Activated CD4-positive, alpha-beta T cell treated with anti-CD3 and anti-CD28 coated beads, Interleukin-2, amount 10 ng/mL, durations not matched to agents 7 days and 5 days (primary cell): ENCODE measurements at places on chromosomes 1 and 21.

GRCh38 chr1:73800376-73800775 lies 397.6 kb downstream of the LRRIQ3 start:
- no peak for DNase-seq

DNA sequence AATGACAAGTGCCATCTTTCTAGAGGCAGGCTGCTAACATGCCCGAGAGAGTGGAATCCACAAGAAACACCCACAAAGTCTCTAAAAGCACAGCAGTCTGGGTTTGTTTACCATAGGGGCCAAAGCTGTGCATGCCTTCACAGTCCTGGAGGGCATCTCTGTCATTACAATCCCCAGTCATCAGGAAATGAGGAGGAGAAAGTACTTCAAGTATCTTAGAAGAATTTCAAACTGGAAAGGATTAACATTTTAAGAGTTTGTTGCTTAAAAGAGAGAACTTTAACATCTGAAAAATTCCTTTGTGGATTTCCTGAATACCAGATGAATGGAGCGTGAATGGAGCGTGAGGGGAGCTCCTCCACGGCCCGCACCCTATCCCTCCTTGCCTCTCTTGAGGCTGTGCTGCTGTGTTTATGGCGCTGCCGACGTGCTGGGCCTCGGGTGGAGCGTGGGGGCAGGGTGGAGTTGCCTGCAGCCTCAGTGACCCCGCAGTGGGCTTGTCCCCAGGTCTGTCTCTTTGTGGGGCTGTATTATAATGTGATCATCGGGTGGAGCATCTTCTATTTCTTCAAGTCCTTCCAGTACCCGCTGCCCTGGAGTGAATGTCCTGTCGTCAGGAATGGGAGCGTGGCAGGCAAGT lies 23.3 kb downstream of the SLC6A17 start:
- no peak for DNase-seq

GRCh38 chr1:220300442-220301121 lies 28.3 kb upstream of the RAB3GAP2 start:
- no peak for DNase-seq

- no peak for DNase-seq
Measured at GRCh38 chr1:166089804-166090203, 77.0 kb downstream of the FAM78B start.

GRCh38 chr1:39645411-39646043 lies 6.1 kb upstream of the HEYL start:
- no peak for DNase-seq

DNA sequence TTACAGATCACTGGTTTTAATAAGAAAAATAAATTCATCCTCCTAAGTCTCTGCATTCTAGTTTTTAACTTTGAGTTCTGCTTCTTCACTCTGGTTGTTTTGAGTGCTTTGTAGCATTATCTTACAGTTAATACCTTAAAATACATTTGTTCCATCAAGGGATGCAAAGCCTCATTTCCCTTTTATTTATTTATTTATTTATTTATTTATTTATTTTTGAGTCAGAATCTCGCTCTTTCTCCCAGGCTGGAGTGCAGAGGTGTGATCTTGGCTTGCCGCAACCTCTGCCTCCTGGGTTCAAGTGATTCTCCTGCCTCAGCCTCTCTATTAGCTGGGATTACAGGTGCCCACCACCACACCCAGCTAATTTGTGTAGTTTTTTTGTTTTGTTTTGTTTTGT lies 147.8 kb downstream of the ZNF326 start:
- no peak for DNase-seq

DNA sequence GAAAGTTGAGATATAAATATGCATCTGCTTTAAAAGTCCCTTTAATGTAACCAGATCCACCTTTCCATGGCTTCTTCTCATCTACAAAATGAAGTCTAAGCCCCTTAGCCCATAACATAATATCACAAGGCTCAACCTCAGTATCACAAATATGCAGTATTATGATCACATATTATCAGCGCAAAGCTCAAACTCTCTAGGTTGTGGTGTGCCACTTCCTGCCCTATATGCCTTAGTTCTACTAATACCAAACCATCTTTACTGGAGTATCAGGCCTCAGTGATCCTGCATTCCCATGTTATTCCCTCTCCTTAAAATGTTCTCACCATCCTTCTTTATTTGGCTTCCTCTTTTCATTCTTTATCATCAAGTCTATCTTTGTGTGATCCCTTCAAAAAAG lies 301.8 kb downstream of the NEGR1 start:
- DNase-seq: no peak

DNA sequence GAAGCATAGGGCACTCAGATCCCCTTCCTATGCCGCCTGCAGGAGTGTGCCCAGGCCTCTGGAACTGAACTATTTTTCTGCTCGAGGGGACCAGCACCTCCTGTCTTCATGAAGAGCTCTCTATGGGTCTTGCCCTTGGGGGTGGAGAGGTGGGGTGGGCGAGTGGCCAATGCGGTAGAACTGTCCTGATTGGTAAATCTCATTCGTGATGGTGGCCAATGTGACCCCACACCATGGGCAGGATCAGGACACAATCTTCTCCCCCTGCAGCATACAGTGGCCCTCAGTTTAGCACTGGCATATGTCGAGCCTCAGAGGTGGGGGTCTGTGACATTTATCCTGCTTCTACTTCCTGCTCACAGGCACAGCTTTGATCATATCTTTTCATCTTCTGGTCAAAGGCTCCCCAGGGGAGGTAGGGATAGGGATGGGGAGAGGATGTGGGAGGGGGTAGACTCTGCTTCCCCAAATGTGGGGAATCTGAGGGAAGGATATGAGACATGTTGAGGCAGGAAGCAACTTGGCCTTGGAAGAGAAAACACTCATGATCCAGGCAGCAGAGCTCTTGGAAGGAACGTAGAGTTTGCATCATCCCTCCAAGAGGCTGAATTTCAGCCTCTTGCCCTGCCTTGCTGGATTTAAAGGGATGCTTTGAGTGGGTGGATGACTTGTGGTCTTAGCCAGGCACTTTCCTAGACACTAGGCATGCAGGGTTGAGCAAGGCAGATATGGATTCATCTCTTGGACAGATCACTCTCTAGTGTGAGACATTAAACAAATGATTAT lies 81.8 kb downstream of the LAMC2 start:
- DNase-seq: no peak

- peak; percentile 70 for DNase-seq
Measured at GRCh38 chr1:67149179-67149770, 14.5 kb upstream of the C1orf141 start.

- peak; percentile 79 for DNase-seq
Measured at GRCh38 chr1:113930499-113931161, 1.5 kb downstream of the HIPK1 start.

DNA sequence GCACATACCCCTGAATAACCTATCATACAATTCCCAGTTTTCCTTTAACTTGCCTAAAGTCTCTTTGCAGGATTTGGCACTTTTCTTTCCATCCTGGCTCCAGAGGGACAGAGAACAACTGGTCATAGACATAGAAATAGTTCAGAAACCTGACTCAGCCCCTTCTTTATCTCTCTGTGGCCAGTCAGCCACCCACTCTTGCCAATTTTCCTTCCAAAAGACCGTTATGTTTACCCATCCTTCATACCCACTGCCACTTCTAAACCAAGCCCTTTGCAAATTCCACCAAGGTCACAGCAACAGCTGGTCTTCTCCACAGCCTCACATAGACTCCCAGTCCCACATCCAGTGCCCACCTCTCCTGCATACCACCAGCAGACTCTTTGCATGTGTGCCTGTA lies 127.2 kb upstream of the FGGY start:
- DNase-seq: no peak

GRCh38 chr21:29378832-29379231 lies 80.1 kb downstream of the BACH1 start:
- no peak for DNase-seq

DNA sequence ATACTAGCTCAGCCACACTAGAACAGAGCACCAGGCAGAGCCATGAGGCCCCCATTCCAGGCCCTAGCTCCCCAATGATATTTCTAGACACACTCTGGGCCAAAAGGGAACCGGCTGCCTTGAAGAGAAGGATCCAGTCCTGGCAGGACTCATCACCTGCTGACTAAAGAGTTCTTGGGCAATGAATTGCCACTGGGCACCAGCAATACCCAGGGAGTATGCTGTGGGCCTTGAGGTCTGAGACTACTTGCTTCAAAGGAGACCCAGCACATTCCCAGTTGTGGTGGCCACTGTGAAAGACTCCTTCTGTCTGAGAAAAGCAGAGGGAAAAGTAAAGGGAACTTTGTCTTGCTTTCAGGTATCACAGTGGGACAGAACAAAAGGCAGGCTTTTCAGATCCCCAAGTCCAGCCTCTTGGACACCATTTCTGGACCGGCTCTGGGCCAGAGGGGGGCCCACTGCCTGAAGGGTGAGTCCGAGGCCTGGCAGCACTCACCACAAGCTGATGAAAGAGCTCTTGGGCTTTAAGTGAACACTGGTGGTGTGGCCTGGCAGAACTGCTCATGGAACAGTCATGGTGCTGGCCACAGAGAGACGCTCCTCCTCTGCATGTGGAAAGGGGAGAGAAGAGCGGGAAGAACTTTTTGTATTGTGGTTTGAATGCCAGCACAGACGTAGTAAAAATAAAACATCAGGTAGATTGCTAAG lies 72.5 kb downstream of the CDC42BPA start:
- no peak for DNase-seq

DNA sequence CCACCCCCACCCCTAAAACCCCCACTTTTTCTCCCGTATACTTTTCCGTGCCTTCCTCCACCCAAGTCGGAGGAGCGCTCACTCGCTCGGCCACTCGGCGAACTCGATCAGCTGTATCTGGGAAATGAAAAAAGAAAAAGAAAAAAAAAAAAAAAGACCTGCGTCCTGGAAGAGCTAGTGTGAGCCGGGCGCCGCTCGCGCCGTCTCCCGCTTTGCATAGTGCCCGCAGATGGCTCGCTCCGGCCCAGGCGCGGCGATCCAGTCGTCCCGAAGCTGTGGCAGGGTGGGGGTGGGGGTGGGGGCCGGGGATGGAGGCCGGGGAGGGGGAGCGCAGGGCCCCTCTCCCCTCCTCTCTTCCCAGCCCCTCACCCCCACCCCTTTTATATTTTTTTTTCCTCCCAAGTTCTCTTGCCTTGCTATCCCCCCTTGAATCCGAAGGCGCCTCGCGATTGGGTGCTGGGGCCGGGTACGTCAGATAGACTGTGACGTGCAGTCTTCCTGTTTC lies 299 bp upstream of the PROX1 start:
- DNase-seq: no peak

GRCh38 chr1:180278596-180279395 lies 48.7 kb downstream of the LHX4 start:
- no peak for DNase-seq

DNA sequence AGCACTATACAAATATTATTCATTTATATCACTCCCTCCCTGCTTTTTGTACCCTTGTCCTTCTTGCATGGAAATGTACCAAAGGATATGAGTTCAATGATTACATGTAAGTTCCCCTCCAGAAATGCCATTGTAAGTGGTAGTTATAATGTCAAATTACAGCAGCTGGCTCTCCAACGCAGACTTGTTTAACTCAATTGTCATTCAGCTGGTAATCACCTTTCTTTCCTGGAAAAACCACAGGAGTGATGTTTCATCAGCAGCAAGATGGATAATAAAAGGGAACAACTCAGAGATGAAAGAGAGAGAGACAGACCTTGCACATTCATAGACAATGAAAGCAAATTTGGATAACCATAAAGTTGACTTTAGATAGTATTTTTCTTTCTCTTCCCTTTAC lies 578.6 kb upstream of the PBX1 start:
- no peak for DNase-seq

- no peak for DNase-seq
Measured at GRCh38 chr1:212070720-212071302, 35.3 kb downstream of the DTL start.

- no peak for DNase-seq
Measured at GRCh38 chr1:160924791-160925651, 29.6 kb downstream of the ITLN2 start.

DNA sequence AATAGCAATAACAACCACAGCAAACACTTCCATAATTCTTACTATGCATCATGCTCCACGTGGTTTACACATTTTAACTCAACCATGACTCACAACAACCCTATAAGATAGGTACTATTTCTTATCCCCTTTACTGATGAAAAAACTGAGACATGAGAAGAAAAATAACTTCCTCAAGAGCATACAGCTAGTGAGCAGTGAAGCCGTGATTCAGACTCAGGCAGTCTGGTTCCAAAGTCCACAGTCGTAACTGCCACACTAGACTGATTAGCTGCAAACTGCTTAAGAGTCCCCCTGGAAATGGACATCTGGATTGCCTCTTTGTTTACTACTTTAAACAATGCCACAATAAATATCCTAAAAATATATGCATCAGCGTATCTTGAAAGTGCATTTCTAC lies 55.7 kb downstream of the PLD5 start:
- no peak for DNase-seq

DNA sequence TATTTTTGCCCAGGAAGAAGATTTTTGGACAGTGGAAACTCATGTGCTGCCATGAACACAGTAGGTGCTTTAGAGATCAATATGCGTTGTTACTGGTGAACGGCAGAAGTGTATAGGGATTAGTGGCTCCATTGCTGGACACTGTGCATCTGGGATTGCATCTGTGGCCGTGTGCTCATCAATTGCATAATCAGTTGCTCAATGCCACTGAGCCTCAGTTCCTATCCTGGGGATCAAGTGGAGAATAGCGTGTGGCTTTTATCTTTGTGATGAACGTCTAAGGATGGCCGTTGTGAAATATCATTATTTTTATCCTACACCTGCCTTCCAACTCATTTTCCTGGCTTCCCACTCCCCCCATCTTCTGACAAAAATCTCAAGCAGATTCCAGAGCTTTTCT lies 5.4 kb downstream of the TNN start:
- no peak for DNase-seq

GRCh38 chr21:29297483-29298347 lies 1.0 kb upstream of the BACH1 start:
- DNase-seq: no peak

DNA sequence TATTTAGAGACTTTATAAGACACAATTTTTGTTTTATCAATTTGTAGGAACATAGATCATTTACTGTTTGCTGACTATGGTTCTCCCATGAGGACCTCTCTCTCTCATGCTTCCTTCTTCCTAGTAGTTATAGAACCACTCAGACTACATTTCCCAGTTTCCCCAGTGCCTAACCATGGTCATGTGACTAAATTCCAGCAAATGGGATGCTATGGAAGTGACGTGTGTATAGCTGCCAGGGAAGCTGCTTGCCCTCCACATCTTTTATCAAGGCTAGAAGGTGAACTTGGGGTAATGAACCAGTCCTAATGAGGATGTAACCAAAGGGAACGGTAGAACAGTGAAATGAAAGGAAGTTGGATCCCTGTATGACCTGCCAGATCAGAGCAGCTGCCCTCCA lies 184.0 kb downstream of the MIS18A start:
- no peak for DNase-seq

- peak; percentile 8 for DNase-seq
Measured at GRCh38 chr1:233440951-233441401, 113.5 kb downstream of the MAP3K21 start.

- DNase-seq: no peak
Measured at GRCh38 chr1:164611754-164612642, 53.0 kb downstream of the PBX1 start.

- DNase-seq: no peak
Measured at GRCh38 chr1:85661767-85662166, 46.5 kb downstream of the ZNHIT6 start.
